GM04504 (cell line): ENCODE measurements at places on chromosomes 1 and 21.

GRCh38 chr1:226886122-226886901, 15.9 kb downstream of the PSEN2 start:
- no peak for DNase-seq

- no peak for DNase-seq
Observed at GRCh38 chr1:63917571-63918417, 144.0 kb downstream of the ROR1 start.

DNA sequence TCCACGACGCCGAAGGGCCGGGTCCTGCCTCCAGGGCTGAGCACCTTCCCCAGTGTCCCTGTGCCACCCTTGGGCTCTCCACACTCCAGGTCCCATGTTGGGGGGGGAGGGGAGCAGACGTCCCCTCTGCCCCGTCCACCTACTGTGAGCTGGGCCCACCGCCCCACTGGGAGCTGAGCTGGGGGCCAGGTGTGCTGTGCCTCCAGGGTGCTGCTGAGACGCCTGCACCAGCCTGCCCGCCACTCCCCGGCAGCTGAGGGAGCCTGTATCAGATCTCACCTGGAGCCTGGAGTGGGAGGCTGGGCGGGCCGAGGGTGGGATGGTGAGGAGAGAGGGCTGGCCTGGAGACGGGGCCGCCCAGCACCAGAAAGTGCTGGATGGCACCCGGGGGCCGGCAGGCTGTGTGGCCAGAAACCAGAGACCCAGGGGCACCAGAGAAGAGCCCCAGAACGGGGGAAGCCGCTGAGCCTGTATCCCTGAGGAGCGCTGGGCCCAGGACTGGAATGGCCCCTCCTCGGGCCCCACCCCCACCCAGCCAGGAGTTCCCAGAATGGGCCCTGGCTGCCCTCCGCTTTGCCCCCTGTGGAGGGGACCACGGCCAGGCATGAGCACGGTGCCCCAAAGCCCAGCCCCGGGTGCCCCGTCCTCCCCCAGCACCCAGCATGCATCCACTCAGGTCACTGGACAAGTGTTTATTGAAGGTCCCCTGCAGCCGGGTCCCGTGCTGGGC, 3.4 kb downstream of the TNFRSF18 start:
- DNase-seq: no peak

DNA sequence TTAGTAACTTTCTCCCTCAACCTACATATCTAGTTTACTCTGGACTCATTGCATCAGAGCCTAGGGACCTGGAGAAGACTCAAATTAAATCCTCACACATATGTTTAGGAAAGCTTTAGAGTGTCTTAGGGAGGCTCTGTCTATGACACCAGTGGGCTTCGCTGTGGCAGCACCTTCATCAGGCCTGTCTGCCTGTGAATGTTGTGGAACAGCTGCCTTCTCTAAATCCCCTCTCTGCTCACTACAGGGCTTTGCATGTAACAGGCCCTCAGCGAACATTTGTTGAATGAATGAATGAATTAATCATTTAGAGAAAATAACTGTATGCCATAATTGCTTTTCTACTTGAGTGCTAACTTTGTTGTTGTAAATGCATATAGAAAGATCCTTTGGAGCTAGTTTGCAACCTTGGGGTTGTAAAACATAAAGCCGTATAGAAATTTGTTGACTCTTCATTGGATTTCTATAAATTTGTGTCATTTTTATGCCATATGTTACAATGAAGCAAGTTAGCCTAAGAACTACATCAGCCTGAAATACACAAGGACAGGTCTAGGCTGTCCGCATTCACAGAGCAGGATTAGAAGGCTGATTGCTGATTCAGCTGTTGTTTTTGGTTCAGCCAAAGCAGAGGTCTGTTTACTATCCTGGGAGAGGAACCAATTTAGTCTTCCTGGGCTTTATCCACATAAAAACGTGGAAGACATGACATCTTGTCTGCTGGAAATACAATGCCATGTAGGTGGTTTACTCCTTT, 238.0 kb downstream of the ASTN1 start:
- no peak for DNase-seq

- DNase-seq: peak; percentile 70
Observed at GRCh38 chr1:22814176-22815042, 103.8 kb downstream of the EPHB2 start.
